GM13976 (cell line): ENCODE measurements at places on chromosomes 7 and 10.

GRCh38 chr7:108045669-108046068 lies 42.7 kb upstream of the LAMB1 start:
- no peak for DNase-seq

DNA sequence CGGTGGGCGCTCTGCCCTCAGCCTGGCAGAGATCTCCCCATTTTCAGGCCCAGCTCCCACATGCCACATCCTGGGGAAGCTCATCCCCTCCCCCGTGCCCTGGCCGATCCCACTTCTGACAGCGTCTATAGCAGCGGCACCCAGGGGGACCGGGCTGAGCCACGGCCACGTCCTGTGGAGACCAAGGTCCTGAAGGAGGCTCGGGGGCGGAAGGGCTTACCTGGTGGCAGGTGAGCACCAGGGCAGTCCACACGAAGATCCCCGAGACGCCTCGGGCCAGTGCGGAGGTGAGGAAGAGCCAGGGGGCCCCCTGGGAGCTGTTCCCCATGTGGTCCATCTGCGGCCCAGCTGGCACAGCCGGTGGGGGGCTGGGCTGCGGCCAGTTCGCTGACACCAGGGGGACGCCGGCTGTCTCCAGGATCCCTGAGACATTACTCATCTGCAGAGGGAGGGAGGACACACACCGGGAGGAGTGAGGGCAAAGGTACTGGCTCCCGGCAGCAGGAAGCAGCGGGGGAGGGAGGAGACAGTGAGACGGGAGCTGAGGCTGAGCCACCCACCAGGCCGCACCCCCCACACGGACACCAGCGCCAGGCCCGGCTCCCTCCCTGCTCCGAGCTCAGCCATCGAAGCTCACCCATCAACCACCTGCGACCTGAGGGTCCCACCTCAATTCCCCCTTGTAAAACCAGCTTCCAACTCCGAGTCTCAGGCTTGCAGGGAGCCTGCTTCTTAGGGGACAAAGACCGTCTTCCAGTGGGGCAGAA lies 776 bp downstream of the TMEM184A start:
- no peak for DNase-seq

DNA sequence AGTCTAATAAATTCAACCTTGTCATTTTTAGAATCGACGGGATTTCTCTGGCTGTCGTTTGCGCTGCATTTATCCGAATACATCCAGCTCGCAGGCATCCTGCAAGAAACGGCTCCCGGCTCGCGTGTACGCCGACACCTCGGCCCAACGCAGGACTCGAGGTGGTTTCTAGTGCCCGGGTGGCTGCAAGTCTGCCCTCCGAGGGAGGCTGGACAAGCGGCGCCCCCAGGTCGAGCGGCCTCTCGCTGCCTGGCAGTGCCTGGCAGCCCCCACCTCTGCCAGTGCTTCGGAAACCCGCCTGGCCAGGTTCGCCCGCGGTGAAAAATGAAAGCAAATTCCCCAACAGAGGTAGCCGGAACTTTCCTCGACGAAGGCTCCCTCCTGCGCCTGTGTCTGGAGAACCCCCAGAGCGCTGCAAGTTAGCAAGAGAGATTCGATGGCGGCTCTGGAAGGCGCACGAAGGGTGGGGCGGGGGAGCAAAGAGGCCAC lies 5.7 kb upstream of the ZNF503 start:
- DNase-seq, result no peak

- no peak for DNase-seq
Observed at GRCh38 chr7:44587843-44588711, 6.0 kb upstream of the TMED4 start.

DNA sequence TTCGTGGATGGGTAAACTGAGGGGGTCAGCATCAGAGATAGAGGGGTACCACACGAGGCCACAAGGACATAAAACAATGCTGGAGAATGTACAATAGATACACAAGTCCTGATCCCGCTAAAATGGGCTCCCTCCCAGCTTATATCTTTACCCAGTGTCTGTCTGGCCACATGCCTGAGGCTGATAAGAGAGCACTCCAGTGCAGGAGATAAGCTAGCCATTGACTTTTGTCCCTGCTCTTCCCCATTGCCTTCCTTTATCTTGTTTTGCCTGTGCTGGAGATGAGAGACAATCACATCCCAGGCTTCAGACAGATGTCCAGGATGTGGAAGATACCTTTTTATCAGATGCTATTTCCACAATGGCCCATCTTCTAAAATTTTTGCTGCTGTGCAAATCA lies 6.0 kb downstream of the GAD2 start:
- no peak for DNase-seq

- DNase-seq, result no peak
Observed at GRCh38 chr7:956031-956430, 1.6 kb upstream of the ADAP1 start.

- peak; percentile 41 for DNase-seq
Observed at GRCh38 chr7:20199015-20199737, 18.0 kb downstream of the MACC1 start.

- no peak for DNase-seq
Observed at GRCh38 chr10:55873485-55873884, 487.6 kb downstream of the ZWINT start.

DNA sequence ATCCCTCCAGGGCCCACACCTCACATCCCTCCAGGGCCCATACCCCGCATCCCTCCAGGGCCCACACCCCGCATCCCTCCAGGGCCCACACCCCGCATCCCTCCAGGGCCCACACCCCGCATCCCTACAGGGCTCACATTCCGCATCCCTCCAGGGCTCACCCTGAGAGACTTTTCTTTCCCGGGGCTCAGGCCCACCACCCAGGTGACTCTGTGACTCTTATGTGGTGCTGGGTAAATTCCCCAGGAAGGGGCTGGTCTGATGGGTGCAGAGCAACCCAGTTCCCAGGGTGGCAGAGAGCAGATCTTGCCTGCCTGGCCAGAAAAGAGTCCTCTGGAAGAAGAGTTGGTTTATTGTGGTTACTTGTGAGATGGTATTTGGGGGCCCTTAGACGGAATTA lies 290.7 kb downstream of the TCERG1L start:
- DNase-seq, result no peak

DNA sequence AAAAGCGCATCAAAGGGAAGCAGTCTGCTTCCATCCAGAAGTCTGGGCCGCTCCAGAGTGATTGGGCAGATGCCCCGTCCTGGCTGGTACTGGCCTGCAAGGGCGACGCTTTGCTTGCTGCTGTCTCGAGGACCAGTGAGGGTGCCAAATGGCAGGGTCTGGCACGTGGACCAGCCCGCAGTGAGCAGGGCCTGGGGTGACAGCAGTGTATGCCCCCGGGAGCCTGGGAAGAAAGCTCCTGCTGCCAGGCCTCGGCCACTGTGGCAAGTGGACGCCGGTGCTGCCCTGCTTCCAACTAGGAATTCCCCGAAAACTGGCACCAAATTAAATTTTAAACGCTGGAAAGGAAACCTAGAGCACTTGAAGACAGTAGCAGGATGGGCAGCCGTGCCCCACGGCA lies 357.0 kb upstream of the MKI67 start:
- no peak for DNase-seq

DNA sequence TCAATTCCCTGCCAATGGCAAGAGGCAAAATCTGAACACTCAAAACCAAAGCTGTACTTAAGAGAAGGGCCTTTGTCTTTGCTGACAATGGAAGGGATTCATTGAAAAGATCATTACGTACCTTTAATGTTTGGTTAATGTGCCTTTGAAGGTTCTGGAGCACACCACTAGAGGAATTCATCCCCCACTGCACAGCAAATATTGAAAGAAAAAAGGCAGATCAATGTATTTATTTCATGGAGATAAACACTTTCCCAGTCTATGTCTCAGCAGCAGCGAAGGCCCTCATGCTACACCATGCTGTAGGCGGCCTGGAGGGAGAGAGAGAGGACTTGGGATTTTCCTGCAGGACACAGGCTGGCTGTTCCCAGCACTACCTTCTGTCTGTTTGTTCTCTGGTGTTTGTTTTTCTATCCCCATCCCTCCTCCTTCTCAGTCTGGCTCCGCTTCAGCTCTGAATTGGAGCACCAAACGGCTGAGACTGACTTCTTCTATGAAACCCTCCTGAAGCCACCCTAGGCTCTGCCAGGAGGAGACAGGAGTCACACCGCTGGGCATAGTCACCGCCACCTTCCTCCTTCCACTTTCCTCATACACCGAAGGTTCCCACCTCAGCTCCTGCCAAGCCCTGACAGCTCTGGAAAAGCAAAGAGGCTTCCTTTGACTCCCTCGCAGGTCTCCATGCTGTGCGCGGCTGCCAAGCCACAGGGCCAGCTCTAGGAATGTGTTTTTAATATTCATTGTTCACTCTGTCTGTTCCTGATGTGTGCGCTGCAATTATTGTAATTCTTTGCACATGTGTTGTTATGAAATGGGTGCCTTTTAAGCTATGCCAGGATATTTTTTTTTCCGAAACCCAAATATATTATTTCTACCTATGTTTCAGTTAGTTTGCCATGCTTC lies 301.5 kb downstream of the FZD1 start:
- no peak for DNase-seq

DNA sequence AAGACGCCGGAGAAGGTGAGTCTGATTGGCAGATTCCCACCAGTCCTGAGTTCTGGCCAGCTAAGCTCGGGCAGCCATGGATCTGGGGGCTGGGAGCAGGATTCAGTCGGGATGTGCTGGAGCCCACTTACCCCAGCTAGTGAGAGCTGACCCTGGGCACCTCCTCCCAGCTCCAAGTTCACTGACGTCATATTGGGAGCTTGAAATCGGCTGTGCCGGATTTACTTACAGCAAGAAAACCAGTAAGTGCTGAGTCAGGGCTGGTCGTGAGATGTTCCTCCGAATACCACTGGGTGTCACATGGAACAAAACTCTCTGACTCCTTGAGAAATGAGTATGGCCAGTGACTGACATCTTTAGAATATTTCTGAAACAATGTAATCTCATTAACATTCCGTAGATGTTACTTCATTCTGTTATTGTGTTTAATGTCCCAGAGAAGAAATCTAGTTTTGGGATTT lies 621.2 kb downstream of the SDK1 start:
- DNase-seq, result no peak

DNA sequence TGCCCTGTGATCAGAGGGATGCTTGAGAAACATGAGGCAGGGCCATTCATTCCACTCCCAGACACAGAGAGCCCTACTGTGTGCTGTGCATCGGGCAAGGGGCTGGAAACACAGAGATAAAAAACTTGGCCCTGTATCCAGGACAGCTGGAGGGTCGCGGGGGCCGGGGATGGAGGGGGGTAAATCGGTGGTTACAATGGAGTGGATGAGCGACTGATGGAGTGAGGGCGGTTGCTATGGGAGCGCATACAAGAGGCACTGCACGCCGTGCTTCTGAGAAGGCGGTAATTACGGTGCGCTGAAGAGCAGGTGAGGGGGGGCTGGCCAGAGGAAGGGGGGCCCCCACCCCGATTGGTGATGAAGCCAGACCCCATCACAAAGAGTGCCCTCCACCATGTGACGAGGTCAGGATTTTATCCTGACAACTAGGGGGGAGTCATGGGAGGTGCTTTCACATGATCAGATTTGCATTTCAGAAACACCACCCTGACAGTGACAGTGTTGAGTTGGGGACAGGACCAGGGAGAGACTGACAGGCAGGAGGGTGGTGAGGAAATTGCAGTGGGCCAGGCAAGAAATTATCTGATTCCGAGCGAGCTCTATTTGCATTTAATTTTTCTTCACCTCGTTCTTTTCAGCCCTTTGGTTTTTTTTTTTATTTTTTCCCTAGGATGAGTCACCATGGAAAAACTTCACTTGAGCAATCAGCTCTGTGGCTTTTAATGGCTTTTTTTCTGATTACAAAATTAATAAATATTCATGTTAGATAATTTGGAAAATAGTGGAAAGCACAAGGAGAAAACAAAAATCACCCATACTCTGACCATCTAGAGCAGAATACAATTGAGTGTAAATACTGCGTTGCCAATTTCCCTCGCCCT lies 7.8 kb downstream of the CPA5 start:
- DNase-seq, result no peak

DNA sequence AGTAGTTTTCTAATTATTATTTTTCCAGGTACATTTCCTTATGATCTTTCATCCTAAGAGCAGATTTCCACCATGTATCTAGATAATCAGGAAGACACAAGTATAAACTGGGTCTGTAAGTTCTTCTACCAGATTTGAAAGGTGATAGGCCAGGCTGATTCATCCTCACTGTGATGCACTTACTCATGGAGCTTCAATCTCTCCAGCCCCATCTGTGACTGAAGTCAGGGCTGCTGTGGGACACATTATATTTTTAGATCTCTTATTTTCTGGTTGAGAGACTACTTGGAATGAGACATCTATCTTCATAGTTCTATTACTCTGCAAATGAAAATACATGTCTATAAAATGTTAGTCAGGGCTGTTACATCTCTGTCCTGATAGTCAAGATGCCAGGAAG lies 85.5 kb upstream of the SLC25A13 start:
- DNase-seq, result no peak

- no peak for DNase-seq
Observed at GRCh38 chr10:14705548-14706230, 69.0 kb downstream of the FAM107B start.

GRCh38 chr7:138656952-138657351 lies 44.2 kb downstream of the SVOPL start:
- no peak for DNase-seq

DNA sequence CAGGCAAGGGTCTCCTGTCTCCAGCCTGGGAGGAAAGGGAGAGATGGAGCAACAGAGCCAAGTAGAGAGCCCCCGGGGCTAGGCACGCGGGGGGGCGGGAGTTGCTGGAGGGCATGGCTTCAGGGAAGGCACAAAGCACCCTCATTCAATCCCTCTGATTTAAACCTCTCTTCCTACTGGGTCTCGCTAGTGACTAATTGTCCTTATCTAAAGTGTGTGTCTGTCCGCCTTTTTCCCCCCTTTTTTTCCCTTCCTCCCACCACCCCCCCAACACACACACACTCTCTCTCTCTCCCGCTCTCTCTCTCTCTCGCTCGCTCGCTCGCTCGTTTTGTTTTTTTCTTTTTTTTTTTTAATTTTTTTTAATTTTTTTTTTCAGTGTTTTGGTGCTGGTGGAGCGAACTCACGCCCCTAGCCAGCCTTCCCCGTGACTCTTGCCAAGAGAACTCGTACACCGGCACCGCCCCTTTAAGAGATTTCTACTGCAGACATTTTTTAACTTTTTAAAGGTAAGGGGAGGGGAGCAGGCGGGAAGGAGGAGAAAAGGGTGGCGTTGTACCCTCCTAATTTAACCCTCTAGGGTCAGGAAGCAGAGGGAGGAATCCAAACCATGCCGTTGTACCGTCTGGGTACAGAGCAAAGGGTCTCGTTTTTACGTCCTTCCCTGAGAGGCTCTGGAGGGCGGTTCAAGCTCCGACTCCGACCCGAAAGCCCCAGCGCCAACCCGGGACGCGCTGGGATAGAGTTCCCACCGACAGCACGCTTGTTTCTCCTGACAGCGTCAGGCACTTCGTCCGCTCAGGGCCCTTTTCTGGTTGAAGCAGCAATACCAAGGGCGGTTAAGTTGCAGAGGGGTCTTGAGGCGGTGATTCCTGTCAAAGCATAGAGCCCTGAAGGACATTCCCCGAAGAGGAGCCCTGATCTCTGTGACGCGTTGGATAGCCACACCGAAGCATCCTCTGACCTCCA lies at the start of gene HPSE2:
HPSE2 (minus strand) TSS at position 195 of the 969 bp plus-strand sequence.
- no peak for DNase-seq

GRCh38 chr10:127523476-127523875 lies 25.6 kb upstream of the NPS start:
- no peak for DNase-seq
